Endothelial cell of coronary artery (primary cell): ENCODE measurements at places on chromosomes 4 and X. TPM values are rescaled to one million over a fixed set of nuclear protein-coding genes. Genes with fewer than 3 reads are reported as not detected.

NUP62CL gene
- not detected in 2 replicates for total RNA-seq

FAM184B gene
- under 0.01 TPM in 1 of 2 replicates, not detected in the other for total RNA-seq

GAGE12E gene
- total RNA-seq: not detected in 2 replicates

CYBB gene
- not detected in 2 replicates for total RNA-seq

FRYL gene
- 98.5 and 138 TPM in 2 replicates for total RNA-seq

SLC4A4 gene
- total RNA-seq: under 0.01 and 0.66 TPM in 2 replicates

NLGN4X gene
- not detected in 2 replicates for total RNA-seq

ANOS1 gene
- total RNA-seq: 0.28 and 0.54 TPM in 2 replicates

TGIF2LX gene
- not detected in 2 replicates for total RNA-seq

FANCB gene
- total RNA-seq: 4.0 and 4.6 TPM in 2 replicates

CXCL1 gene
- total RNA-seq: 19.2 and 33.4 TPM in 2 replicates

PDE5A gene
- 2.6 and 11.1 TPM in 2 replicates for total RNA-seq

SFRP2 gene
- total RNA-seq: not detected in 2 replicates

FOXR2 gene
- not detected in 2 replicates for total RNA-seq

PNMA3 gene
- not detected in 2 replicates for total RNA-seq

WDR17 gene
- total RNA-seq: under 0.01 and 0.09 TPM in 2 replicates

LUZP4 gene
- not detected in 2 replicates for total RNA-seq

ADAMTS3 gene
- 2.3 and 3.5 TPM in 2 replicates for total RNA-seq

DMD gene
- 7.0 and 10.4 TPM in 2 replicates for total RNA-seq

PABPC4L gene
- 0.36 and 0.38 TPM in 2 replicates for total RNA-seq

PPP4R3C gene
- total RNA-seq: not detected in 2 replicates

IL2 gene
- total RNA-seq: not detected in 2 replicates

BLOC1S4 gene
- 13.2 and 13.7 TPM in 2 replicates for total RNA-seq

TSC22D3 gene
- total RNA-seq: 16.1 and 54.5 TPM in 2 replicates

FSTL5 gene
- total RNA-seq: 0.18 TPM in 1 of 2 replicates, not detected in the other

GPR143 gene
- 2.6 and 3.1 TPM in 2 replicates for total RNA-seq

RAI2 gene
- total RNA-seq: 0.09 TPM in 1 of 2 replicates, not detected in the other

FATE1 gene
- total RNA-seq: not detected in 2 replicates

SMS gene
- total RNA-seq: 220 and 222 TPM in 2 replicates

CFI gene
- 9.5 and 16.6 TPM in 2 replicates for total RNA-seq

ZNF718 gene
- total RNA-seq: 4.1 and 6.9 TPM in 2 replicates

MRFAP1 gene
- 148 and 175 TPM in 2 replicates for total RNA-seq

PRSS12 gene
- total RNA-seq: 0.09 and 0.56 TPM in 2 replicates

MYOZ2 gene
- 0.18 and 0.28 TPM in 2 replicates for total RNA-seq

CT45A1 gene
- not detected in 2 replicates for total RNA-seq

P2RY4 gene
- 0.09 TPM in 1 of 2 replicates, not detected in the other for total RNA-seq

SPACA5 gene
- total RNA-seq: not detected in 2 replicates

FRG2 gene
- not detected in 2 replicates for total RNA-seq

ZMAT1 gene
- 1.3 and 2.2 TPM in 2 replicates for total RNA-seq
